HFFc6 (cell line): ENCODE measurements at places on chromosomes 1 and 21. TPM values are rescaled to one million over a fixed set of nuclear protein-coding genes. Genes with fewer than 3 reads are reported as not detected.

DNA sequence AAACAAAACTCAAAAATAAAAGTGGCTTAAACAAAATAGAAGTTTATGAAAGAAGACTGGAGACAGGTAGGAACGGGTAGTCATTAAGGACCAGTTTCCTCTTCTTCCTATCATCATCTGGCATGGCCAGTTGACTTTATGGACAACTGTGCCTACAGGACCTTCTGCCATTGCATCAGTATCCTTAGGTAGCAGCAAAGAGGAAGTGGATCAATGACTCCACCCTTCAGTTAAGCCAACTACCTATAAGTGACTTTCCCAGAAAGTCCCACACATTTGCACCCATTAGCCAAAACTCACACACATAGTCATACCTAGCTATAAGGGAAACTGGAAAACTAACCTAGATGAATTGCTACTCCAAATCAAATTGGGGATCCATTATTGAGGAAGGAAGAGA, 51.7 kb downstream of the RASAL2 start:
- H3K27ac ChIP-seq: no peak overlapping the region
- H3K4me1 ChIP-seq: peaks cover 51% of the 10 kb centered on the region
- peaks cover 3% of the 10 kb centered on the region for H3K27me3 ChIP-seq
- H3K4me3 ChIP-seq: no peak overlapping the region
- DNase-seq: no peak

DNA sequence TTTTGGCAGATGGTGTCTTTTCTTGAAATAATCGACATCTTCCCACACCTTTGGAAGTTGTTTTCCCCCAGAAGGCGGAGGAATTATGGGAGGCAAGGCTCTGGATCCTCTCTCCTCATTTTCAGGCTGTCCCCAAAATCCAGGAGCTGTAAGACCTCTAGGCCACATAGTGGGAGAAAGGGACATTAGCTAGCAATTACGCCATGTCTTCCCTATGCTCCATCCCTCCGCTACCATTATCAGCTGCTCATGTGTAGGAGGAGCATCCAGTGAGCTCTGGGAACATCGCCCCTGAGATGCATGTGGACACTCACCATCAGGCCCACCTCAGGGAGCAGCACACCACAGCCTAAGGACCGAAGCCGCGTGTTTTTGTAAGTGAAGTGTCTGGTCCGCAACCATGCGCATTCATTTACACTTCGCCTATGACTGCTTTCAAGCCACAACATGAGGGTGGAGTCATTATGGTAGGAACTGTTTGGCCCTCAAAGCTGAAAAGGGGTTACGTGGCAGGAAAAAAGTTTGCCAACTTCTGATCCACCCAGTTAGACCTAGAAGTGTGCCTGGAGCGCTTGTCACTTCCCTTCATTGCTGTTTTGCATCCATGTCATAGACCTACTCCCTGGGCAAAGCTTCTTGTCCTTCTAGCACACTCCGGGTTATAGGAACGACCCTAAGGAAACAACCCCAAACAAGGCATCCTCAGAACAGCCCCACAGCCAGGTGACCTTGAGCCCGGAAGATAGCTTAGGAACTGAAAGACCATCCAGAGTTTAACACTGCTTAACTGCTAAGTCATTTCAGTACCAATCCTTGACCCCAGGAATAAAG, 85.5 kb downstream of the C1orf94 start:
- DNase-seq: no peak
- H3K4me3 ChIP-seq: no peak overlapping the region
- no peak overlapping the region for H3K27ac ChIP-seq
- no peaks in the 10 kb centered on the region for H3K36me3 ChIP-seq
- H3K27me3 ChIP-seq: peaks cover 13% of the 10 kb centered on the region
- H3K4me1 ChIP-seq: no peaks in the 10 kb centered on the region

The IFI44L gene
- 0.12 to 0.43 TPM (median 0.12 TPM) in 3 replicates for total RNA-seq

DNA sequence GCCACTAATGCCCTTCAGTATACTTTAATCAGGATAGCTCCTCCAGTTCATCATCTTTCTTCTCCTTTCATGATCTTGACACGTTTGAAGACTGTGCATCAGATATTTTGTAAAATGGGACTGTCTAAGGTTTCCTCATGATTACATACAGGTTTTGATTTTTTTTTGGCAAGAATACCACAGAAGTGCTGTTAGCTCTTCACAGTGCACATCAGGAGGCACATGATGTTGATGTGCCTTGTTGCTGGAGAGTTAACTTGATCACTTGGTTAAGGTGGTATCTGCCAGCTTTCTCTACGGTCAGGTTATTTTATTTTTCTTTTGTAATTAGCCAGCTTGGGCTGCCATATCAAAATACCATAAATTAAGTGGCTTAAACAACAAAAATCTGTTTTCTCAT, 128.6 kb upstream of the IVNS1ABP start:
- H3K27ac ChIP-seq: no peak overlapping the region
- DNase-seq: no peak
- H3K4me1 ChIP-seq: peaks cover 9% of the 10 kb centered on the region; the same call in 1 of the 2 replicates
- peaks cover 2% of the 10 kb centered on the region; the same call in 1 of the 2 replicates for H3K27me3 ChIP-seq
- no peak overlapping the region for H3K4me3 ChIP-seq
- no peaks in the 10 kb centered on the region for H3K36me3 ChIP-seq

- H3K27ac ChIP-seq: no peak overlapping the region
- H3K36me3 ChIP-seq: peaks cover 11% of the 10 kb centered on the region; the same call in 1 of the 2 replicates
- DNase-seq: no peak
- no peak overlapping the region for H3K4me3 ChIP-seq
- H3K27me3 ChIP-seq: peaks cover 4% of the 10 kb centered on the region
Observed at GRCh38 chr1:245437369-245438062, 282.7 kb downstream of the KIF26B start.

DNA sequence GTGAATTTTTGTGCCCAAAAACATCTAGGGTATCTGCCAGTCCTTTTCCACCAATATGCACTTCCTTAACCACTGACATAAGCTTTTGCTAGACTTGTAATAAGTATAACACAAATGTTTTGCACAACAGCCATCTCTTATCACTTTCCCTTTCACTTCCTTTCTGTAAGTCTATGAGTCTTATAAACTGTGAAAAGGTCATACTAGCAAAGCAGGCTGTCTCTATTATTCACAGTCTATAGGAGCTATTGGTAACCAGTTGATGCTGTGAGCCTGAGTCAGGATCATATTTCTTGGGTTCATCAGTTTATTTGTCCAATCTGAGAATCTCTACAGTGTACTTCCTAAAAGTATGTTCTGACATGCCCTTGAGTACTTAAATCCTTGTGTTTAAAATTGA, 172.6 kb downstream of the CHRM3 start:
- H3K27me3 ChIP-seq: no peaks in the 10 kb centered on the region
- H3K27ac ChIP-seq: no peak overlapping the region; the same call in 1 of the 2 replicates
- DNase-seq: no peak
- H3K36me3 ChIP-seq: no peaks in the 10 kb centered on the region

GRCh38 chr1:231934797-231935196, 308.2 kb downstream of the DISC1 start:
- H3K4me3 ChIP-seq: no peak overlapping the region
- H3K36me3 ChIP-seq: no peaks in the 10 kb centered on the region
- H3K27ac ChIP-seq: no peak overlapping the region
- H3K27me3 ChIP-seq: peaks cover 3% of the 10 kb centered on the region
- H3K4me1 ChIP-seq: peaks cover 14% of the 10 kb centered on the region

DNA sequence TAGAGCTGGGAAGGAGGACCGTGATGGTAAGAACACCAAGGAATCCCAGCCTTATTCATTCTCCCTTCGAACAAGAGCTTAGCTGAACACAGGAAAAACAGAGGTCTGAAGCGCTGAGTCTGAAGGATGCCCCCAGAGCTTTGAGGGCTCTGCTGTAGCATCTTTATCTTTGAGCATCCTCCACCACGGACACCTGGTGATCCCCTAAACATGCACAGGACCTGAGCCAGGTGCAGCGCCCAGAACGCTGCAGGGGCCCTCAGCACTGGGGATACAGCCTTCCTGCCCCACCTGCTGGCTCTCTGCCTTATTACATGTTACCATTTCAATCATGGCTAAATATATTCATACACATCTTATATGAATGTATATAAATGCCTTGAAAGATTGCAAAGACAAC, 7.7 kb upstream of the GPATCH4 start:
- no peak overlapping the region for H3K4me3 ChIP-seq
- H3K4me1 ChIP-seq: peaks cover 12% of the 10 kb centered on the region
- no peak for DNase-seq
- no peak overlapping the region for H3K27ac ChIP-seq
